Karpas-422 (cell line): ENCODE measurements at places on chromosomes 2 and 18. TPM values are rescaled to one million over a fixed set of nuclear protein-coding genes. Genes with fewer than 3 reads are reported as not detected.
A peak's percentile ranks its signal among the peaks of the same experiment; 100 is the strongest.

- no peaks in the 10 kb centered on the region for H3K36me3 ChIP-seq
- no peak for DNase-seq
- no peak overlapping the region for H3K4me3 ChIP-seq
- peaks cover 11% of the 10 kb centered on the region for H3K4me1 ChIP-seq
- H3K27me3 ChIP-seq: no peaks in the 10 kb centered on the region
Measured at GRCh38 chr2:222734703-222735014, 63.2 kb downstream of the MOGAT1 start.

DNA sequence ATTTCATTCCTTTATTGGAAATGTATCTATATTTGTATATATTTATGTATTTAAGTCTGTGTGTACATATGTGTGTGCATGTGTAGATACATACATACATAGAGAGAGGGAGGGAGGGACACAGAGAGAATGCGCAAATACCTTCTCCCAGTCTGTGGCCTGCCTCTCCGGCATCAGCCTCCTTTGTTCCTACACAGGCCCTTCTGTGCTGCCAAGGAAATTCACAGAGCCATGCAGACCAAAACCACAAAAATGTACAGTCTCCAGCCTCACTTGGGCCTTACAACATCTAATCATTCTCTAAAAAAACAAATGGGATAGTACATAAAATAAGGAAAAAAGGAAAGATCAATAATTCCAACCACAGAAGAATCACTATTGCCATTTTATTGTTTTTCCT is 8.8 kb upstream of the CRACDL start:
- no peaks in the 10 kb centered on the region for H3K36me3 ChIP-seq
- no peak overlapping the region for H3K27ac ChIP-seq
- DNase-seq: no peak
- peaks cover 10% of the 10 kb centered on the region for H3K4me1 ChIP-seq

- no peaks in the 10 kb centered on the region for H3K27me3 ChIP-seq
- H3K27ac ChIP-seq: no peak overlapping the region
- no peaks in the 10 kb centered on the region for H3K36me3 ChIP-seq
- peaks cover 11% of the 10 kb centered on the region for H3K4me1 ChIP-seq
Measured at GRCh38 chr2:31965094-31965493, 45.7 kb downstream of the MEMO1 start.

GRCh38 chr18:31040686-31041270 is 1.8 kb downstream of the DSC3 start:
- no peak overlapping the region for H3K27ac ChIP-seq
- no peak overlapping the region for H3K4me3 ChIP-seq
- H3K27me3 ChIP-seq: no peaks in the 10 kb centered on the region

GRCh38 chr2:215880970-215881369 is 132.4 kb downstream of the MREG start:
- peaks cover 30% of the 10 kb centered on the region for H3K4me1 ChIP-seq
- H3K27me3 ChIP-seq: no peaks in the 10 kb centered on the region; the same call in 1 of the 2 replicates
- no peaks in the 10 kb centered on the region for H3K36me3 ChIP-seq

DNA sequence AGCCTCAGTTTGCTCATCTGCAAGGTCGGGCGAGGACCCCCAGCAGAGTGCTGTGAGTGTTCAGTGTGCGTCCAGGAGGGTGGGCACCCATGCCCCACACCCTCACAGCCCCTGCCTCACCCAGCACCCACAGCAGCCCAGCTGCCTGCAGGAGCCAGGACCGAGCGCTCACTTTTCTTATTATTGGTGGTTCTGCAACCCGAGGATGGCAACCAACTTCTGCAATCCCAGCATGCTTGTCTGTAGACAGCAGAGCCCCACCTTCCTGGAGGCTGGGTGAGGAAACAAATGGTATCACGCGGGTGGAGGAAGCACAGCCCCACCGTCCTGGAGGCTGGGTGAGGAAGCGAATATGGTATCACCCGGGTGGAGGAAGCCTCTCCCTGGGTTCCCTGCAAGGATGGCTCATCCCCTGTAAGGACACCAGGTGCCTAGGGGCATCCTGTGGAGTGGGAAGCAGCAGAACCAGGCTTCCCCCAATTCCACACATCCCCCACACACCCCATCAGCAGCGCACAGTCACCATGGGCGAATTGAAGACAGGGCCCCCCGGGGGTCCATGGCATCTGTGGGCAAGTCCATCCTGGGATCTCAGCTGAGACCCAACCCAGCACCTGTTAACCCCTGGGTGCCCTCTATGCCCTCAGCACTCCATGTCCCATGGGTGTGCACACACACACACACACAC is 220.5 kb upstream of the RAB6C start:
- no peak overlapping the region for H3K27ac ChIP-seq
- no peak overlapping the region for H3K4me3 ChIP-seq
- H3K27me3 ChIP-seq: no peaks in the 10 kb centered on the region
- no peaks in the 10 kb centered on the region for H3K36me3 ChIP-seq
- DNase-seq: no peak

- no peaks in the 10 kb centered on the region for H3K36me3 ChIP-seq
- no peak overlapping the region for H3K27ac ChIP-seq
- H3K4me3 ChIP-seq: no peak overlapping the region
- H3K27me3 ChIP-seq: no peaks in the 10 kb centered on the region
Measured at GRCh38 chr2:113089916-113090315, 22.1 kb downstream of the IL1F10 start.

The COPS8 gene
- 105 and 133 TPM in 2 replicates for total RNA-seq

DNA sequence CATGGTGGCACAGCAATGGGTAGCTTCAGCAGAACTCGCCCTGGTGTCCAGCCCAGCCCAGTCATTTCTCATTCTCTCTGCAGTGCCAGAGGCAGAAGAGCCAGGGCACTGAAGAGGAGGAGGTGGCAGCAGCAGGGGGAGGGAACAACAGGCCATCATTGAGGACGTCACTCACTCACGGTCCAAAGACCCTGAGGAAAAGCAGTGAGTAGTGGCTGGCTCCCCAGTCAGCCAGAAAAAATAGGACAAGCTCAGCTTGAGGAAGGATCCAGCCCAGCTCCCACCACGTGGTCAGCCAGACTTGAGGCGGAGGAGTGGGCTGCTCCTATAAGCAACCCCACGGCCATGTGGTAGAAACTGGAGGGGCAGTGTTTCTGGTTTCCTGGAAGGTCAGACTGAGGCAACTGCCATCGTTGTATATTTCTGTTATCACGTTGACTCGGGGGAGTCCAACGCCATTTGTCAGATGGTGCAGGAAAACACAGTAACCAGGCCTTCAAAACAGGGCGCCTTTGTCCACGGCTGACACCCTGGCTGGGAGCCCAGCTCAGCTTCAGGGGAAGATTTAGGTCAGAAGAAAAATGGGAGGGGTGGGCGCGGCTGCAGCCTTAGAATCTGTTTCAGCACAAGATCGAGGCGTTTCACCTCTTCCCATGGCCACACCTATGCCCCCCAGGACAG is 19.0 kb upstream of the TMEM247 start:
- H3K27me3 ChIP-seq: no peaks in the 10 kb centered on the region
- H3K4me3 ChIP-seq: no peak overlapping the region
- H3K27ac ChIP-seq: no peak overlapping the region
- H3K4me1 ChIP-seq: peaks cover 9% of the 10 kb centered on the region
- H3K36me3 ChIP-seq: no peaks in the 10 kb centered on the region

- no peak overlapping the region for H3K27ac ChIP-seq
- no peaks in the 10 kb centered on the region for H3K27me3 ChIP-seq
- no peaks in the 10 kb centered on the region for H3K4me1 ChIP-seq
- H3K36me3 ChIP-seq: no peaks in the 10 kb centered on the region
Measured at GRCh38 chr2:227880460-227880859, 9.0 kb downstream of the DAW1 start.

The COLEC11 gene
- not detected in 2 replicates for total RNA-seq

DNA sequence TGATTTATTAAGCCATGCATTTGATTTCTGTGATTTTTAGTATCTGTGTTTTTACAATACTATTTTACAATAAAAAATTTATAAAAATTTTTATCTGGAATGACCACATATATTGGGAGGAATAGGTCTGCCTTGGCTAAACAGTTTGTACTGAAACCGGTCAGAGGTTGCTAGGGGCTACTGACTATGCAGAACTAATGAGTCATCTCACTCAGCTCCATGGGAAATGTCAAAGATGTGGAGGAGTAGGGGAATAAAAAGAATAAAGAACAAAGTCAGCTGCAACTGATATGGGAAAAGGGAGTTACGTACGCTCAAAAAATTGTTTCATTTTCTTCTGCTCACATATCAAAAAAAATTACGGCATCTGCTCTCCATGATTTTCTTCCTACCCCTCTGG is 8.6 kb upstream of the TMEM163 start:
- H3K27me3 ChIP-seq: no peaks in the 10 kb centered on the region
- H3K4me3 ChIP-seq: no peak overlapping the region
- no peak for DNase-seq
- peaks cover 12% of the 10 kb centered on the region for H3K4me1 ChIP-seq
- H3K27ac ChIP-seq: no peak overlapping the region
- no peaks in the 10 kb centered on the region for H3K36me3 ChIP-seq

DNA sequence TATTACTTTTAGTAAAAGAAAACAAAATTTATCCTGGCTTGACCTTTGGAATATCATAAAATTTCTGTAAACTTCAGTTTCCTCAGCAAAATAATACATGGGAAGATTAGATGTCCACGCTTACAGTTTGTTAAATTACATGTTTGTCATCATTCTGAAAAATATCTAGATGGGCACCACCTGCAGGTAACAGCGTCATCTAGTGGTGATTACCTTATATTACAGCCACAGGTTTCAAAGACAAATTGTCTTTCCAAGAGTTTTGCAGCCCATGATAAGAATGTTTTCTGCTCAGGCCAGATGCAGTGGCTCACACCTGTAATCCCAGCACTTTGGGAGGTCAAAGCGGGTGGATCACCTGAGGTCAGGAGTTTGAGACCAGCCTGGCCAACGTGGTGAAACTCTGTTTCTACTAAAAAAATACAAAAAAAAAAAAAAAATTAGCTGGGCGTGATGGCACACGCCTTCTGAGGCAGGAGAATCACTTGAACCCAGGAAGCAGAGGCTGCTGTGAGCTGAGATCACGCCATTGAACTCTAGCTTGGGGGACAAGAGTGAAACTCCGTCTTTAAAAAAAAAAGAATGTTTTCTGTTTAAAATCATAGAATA is 96.3 kb upstream of the RASGRP3 start:
- H3K4me1 ChIP-seq: 0 out of 2 replicates have a peak, but pooled peaks cover 3% of the 10 kb centered on the region
- peak; percentile 68 for DNase-seq
- H3K27me3 ChIP-seq: no peaks in the 10 kb centered on the region
- no peak overlapping the region for H3K4me3 ChIP-seq

The MRO gene
- total RNA-seq: 3.2 and 4.9 TPM in 2 replicates

The DBI gene
- 70.9 and 109 TPM in 2 replicates for total RNA-seq

The RNASEH1 gene
- total RNA-seq: 20.4 and 33.9 TPM in 2 replicates

GRCh38 chr2:131011486-131011885 is 81.8 kb downstream of the FAM168B start:
- no peak overlapping the region for H3K4me3 ChIP-seq
- H3K27ac ChIP-seq: no peak overlapping the region
- no peaks in the 10 kb centered on the region for H3K27me3 ChIP-seq
- H3K36me3 ChIP-seq: no peaks in the 10 kb centered on the region

The MGAT5 gene
- 22.2 and 22.7 TPM in 2 replicates for total RNA-seq

DNA sequence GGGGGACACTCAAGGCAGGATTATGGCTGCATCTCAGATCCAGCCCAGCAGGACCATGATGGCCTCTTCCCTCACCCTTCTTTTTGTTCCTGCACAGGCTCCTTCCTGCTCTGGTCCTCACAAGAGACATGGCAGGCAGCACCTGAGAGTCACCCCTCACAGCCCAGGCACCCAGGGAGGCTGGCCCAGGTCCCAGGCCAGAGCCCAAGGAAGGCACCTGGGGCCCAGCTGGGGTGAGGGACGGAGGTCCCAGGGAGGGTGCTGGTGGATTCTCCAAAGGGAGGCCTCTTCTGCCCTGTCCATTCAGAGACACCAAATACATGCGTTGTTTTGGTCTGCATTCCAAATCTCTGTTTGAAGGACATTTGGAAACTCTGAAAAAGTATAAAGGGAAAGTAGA is 285.4 kb upstream of the HS6ST1 start:
- no peaks in the 10 kb centered on the region for H3K27me3 ChIP-seq
- DNase-seq: no peak
- no peak overlapping the region for H3K27ac ChIP-seq
- H3K4me1 ChIP-seq: no peaks in the 10 kb centered on the region; the same call in 1 of the 2 replicates
- H3K4me3 ChIP-seq: no peak overlapping the region

The KRTCAP3 gene
- total RNA-seq: 0.61 TPM in 1 of 2 replicates, not detected in the other

The DNAH7 gene
- 0.14 and 0.82 TPM in 2 replicates for total RNA-seq

- DNase-seq: no peak
- no peaks in the 10 kb centered on the region for H3K27me3 ChIP-seq
- H3K27ac ChIP-seq: no peak overlapping the region
- H3K4me1 ChIP-seq: no peaks in the 10 kb centered on the region
Measured at GRCh38 chr2:54306556-54306955, 50.5 kb upstream of the TSPYL6 start.

DNA sequence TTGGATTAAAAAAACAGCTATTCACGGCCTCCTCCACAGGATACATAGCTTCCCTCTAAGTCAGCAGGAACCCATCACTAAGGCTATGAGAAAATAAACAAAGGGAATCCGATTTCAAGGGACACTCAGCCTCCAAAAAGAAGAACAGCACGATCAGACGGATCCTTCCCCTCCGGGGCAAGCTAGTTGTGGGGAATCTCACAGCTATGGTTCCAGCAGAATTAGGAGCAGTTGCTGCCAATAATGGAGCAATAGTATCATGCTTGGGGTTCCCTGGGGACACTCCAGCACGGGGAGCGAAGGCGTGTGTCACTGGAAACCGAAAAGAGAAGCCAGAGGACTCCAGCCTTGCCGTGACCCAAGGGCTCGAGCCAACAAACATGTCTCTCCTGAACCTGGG is 163.1 kb downstream of the TTC32 start:
- no peak overlapping the region for H3K27ac ChIP-seq
- H3K4me1 ChIP-seq: no peaks in the 10 kb centered on the region
- H3K4me3 ChIP-seq: no peak overlapping the region
- H3K27me3 ChIP-seq: no peaks in the 10 kb centered on the region
- no peaks in the 10 kb centered on the region for H3K36me3 ChIP-seq

GRCh38 chr2:174545240-174545639 is 52.4 kb downstream of the WIPF1 start:
- no peak overlapping the region for H3K4me3 ChIP-seq
- no peaks in the 10 kb centered on the region for H3K27me3 ChIP-seq
- DNase-seq: no peak
- no peak overlapping the region for H3K27ac ChIP-seq
- H3K4me1 ChIP-seq: no peaks in the 10 kb centered on the region
- no peaks in the 10 kb centered on the region for H3K36me3 ChIP-seq

The REG3A gene
- not detected in 2 replicates for total RNA-seq

GRCh38 chr2:55871637-55872036 is 51.9 kb downstream of the EFEMP1 start:
- no peaks in the 10 kb centered on the region for H3K27me3 ChIP-seq
- DNase-seq: peak; percentile 77
- no peak overlapping the region for H3K4me3 ChIP-seq

The CCDC74B gene
- total RNA-seq: 11.9 and 45.0 TPM in 2 replicates
